ENCODE measurements at places on chromosomes 4 and X. TPM values are rescaled to one million over a fixed set of nuclear protein-coding genes. Genes with fewer than 3 reads are reported as not detected.
A peak's percentile ranks its signal among the peaks of the same experiment; 100 is the strongest.

DNA sequence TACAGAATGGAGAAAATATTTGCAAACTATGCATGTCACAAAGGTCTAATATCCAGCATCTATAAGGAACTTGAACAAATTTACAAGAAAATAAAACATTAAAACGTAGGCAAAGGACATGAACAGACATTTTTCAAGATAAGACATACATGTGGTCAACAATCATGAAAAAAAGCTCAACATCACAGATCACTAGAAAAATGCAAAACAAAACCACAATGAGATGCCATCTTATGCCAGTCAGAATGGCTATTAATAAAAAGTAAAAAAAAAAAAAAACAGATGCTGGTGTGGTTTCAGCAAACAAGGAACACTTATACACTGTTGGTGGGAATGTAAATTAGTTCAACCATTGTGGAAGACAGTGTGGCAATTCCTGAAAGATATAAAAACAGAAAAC lies 75.8 kb upstream of the IL13RA2 start:
- no peak overlapping the region for H3K27ac ChIP-seq
- H3K36me3 ChIP-seq = no peaks in the 10 kb centered on the region
- H3K4me3 ChIP-seq = no peak overlapping the region

Gene RTL3
- total RNA-seq = not detected

Gene EREG
- not detected for total RNA-seq

DNA sequence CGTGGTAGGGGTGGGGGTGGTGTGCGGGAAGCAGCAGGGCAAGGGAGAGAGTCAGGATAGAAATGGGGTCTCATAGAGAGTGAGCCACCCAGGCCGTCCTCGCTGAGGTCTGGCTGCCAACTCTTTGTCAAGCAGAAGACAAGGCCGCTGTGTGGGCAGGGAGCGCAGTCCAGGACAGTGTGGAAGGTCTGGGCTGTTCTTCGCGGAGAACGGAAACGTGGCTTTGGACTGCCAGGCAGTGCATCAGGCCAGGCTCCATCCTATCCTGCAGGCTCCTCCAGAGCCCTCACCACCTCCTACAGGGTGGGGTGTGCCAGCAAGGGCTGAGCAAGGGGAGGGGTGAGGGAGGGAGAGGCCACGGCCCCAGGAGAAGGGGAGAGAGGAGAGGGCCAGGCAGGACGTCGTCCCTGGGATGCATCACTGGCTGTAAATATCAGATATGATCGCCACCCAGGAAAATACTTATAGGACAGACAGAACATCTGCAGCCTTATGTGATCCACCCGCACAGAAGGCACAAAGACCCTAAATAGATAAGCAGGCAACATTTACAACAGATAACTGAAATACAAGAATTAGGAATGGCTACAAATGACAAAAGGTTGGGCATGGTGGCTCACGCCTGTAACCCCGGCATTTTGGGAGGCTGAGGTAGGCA lies 85.3 kb downstream of the ABLIM2 start:
- H3K4me3 ChIP-seq = no peak overlapping the region
- H3K36me3 ChIP-seq = no peaks in the 10 kb centered on the region
- no peaks in the 10 kb centered on the region for H3K27me3 ChIP-seq
- DNase-seq = no peak
- no peaks in the 10 kb centered on the region for H3K4me1 ChIP-seq
- H3K27ac ChIP-seq = no peak overlapping the region

- peaks cover 19% of the 10 kb centered on the region for H3K4me1 ChIP-seq
- no peak overlapping the region for H3K4me3 ChIP-seq
- DNase-seq = no peak
Measured at GRCh38 chr4:2141022-2141761, 82.1 kb downstream of the NAT8L start.

GRCh38 chr4:69773484-69773883 lies 13.1 kb upstream of the SULT1B1 start:
- no peaks in the 10 kb centered on the region for H3K4me1 ChIP-seq
- H3K4me3 ChIP-seq = no peak overlapping the region
- no peak for DNase-seq
- H3K36me3 ChIP-seq = no peaks in the 10 kb centered on the region

DNA sequence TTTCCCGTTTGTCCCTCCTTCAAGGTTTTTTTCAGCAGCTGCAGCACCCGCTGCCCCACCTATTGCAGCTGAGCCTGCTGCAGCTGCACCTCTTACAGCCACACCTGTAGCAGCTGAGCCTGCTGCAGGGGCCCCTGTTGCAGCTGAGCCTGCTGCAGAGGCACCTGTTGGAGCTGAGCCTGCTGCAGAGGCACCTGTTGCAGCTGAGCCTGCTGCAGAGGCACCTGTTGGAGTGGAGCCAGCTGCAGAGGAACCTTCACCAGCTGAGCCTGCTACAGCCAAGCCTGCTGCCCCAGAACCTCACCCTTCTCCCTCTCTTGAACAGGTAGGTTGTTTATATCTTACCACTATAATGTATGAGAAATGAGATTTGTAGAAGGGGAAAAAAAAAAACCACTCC lies 4.5 kb downstream of the PRR27 start:
- H3K27ac ChIP-seq = no peak overlapping the region
- no peak for DNase-seq
- no peaks in the 10 kb centered on the region for H3K36me3 ChIP-seq

- H3K27ac ChIP-seq = no peak overlapping the region
- no peaks in the 10 kb centered on the region for H3K36me3 ChIP-seq
- H3K4me3 ChIP-seq = no peak overlapping the region
- DNase-seq = no peak
- H3K4me1 ChIP-seq = no peaks in the 10 kb centered on the region
Measured at GRCh38 chr4:133592106-133592505, 443.0 kb downstream of the PCDH10 start.

DNA sequence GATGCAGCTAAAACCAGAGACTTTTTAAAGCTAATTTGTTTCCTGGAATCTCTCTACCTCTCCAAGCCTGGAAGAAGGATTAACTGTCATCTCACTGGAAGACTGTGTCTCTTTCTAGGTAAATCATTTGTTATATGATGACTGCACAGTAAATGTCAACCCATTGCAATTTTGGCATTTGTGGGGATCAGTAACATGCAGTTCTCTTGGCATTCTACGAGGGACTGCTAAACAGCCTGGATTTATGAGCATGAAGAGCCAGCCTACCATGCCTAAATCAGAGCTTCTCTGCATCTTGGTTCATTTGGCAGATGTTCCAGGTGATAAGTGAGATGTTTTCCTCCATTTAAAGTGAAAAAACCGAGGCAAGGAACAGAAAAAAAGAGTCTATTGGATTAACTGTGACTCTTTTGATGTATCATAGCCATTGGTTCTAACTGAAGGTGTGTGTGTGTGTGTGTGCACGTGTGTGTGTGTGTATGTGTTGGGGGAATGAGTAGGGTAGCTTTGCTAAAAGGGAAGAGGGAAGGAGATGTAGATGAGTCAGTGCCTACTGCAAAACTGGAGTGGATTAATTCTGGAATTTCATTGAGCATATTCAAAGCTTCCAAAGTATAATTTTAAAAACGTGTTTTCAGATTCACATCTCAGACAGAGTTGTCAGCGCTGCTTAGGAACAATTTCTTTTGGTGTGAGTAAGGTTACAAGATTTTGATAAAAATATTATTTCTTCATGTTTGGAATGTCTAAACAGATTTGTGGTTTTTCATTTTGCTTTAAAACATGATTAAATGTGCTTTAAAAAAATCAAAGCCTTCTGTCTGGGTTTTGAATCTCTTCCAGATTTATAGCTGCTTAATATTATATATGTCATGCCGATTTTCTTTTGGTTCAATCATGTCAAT lies 123.2 kb upstream of the LNX1 start:
- H3K27me3 ChIP-seq = peaks cover 5% of the 10 kb centered on the region
- H3K4me1 ChIP-seq = no peaks in the 10 kb centered on the region
- no peak overlapping the region for H3K27ac ChIP-seq
- no peak for DNase-seq
- no peak overlapping the region for H3K4me3 ChIP-seq

GRCh38 chr4:162849937-162850336 lies 316.8 kb downstream of the NAF1 start:
- no peak overlapping the region for H3K4me3 ChIP-seq
- no peak overlapping the region for H3K27ac ChIP-seq
- no peaks in the 10 kb centered on the region for H3K4me1 ChIP-seq
- no peaks in the 10 kb centered on the region for H3K36me3 ChIP-seq
- no peaks in the 10 kb centered on the region for H3K27me3 ChIP-seq

GRCh38 chr4:107220976-107221375 lies 184.9 kb upstream of the DKK2 start:
- H3K27me3 ChIP-seq = no peaks in the 10 kb centered on the region
- DNase-seq = no peak
- no peaks in the 10 kb centered on the region for H3K36me3 ChIP-seq
- no peak overlapping the region for H3K27ac ChIP-seq

DNA sequence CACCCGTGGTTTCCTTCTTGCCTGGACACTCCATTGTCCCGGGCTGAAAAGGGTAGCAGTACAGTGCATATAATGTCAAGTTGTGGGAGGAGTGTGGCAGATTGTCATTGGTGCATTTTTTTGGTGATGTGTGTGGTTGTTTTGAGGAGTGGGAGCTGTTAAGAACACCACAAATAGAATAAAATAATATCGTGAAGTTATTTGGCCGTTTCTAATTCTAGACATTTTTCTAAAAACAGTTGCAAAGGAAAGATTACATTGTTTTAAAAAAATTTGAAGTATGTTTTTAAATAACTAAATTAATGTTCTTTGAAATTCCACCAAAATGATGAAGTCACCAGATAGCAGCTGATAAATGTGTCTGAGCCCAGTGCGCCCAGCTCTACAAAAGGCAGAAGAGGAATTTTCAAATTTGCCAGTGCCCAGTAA lies 1.3 kb downstream of the PKD2 start:
- peak overlapping the region; percentile 91 for H3K4me3 ChIP-seq
- H3K36me3 ChIP-seq = peaks cover 22% of the 10 kb centered on the region
- DNase-seq = no peak
- peaks cover 41% of the 10 kb centered on the region for H3K4me1 ChIP-seq
- H3K27me3 ChIP-seq = peaks cover 13% of the 10 kb centered on the region

Data from activated T-helper 2 cell treated with anti-CD3 and anti-CD28 coated beads, Interferon-gamma antibody, Interleukin-2, Interleukin-4, amounts not matched to agents 10 μg/mL and 5 μg/mL and 100 μg/mL, durations not matched to agents 14 hours and 24 hours and 36 hours (primary cell).